Skeletal muscle cell (primary cell): ENCODE measurements at places on chromosomes 1 and 21.
A peak's percentile ranks its signal among the peaks of the same experiment; 100 is the strongest.

GRCh38 chr1:202134645-202135172 lies 9.8 kb downstream of the ARL8A start:
- DNase-seq: no peak

DNA sequence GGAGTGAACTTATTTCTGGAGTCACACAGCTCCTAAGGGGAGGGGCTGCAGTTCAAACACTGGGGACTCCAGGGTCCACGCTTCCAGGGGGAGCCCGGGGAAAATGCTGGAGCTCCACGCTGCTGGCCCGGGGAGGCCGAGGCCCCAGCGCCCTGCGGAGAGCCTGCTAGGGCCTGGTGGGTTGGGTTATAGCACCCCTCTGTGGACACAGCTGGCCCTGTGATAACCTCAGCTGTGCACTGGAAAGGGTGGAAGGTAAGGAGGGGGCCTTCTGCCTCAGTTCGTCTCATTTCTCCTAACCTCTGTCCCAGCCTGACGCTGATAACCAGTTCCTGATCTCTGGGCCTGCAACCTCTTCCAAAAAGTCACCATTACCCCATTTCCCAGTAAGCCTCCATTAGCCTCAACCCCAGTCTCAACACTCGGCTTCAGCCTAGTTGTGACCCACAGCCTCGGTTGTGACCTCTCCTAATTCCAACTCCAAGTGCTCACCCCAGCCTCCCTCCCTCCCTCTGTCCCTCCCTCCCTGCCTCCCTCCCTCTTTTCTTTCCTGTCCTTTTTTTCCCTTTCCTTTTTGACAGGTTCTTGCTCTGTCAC lies 7.1 kb downstream of the NBL1 start:
- DNase-seq: no peak

- no peak for DNase-seq
Observed at GRCh38 chr21:20946701-20947100, 51.5 kb upstream of the NCAM2 start.

GRCh38 chr1:166379447-166379846 lies 212.6 kb upstream of the FAM78B start:
- no peak for DNase-seq

- DNase-seq: no peak
Observed at GRCh38 chr1:170310014-170310405, 164.3 kb downstream of the NTMT2 start.

GRCh38 chr1:77143529-77144121 lies 75.6 kb downstream of the PIGK start:
- DNase-seq: no peak

GRCh38 chr1:76006234-76006633 lies 68.3 kb upstream of the ST6GALNAC3 start:
- peak; percentile 62 for DNase-seq

- DNase-seq: no peak
Observed at GRCh38 chr1:24928689-24929397, 1.2 kb downstream of the RUNX3 start.

DNA sequence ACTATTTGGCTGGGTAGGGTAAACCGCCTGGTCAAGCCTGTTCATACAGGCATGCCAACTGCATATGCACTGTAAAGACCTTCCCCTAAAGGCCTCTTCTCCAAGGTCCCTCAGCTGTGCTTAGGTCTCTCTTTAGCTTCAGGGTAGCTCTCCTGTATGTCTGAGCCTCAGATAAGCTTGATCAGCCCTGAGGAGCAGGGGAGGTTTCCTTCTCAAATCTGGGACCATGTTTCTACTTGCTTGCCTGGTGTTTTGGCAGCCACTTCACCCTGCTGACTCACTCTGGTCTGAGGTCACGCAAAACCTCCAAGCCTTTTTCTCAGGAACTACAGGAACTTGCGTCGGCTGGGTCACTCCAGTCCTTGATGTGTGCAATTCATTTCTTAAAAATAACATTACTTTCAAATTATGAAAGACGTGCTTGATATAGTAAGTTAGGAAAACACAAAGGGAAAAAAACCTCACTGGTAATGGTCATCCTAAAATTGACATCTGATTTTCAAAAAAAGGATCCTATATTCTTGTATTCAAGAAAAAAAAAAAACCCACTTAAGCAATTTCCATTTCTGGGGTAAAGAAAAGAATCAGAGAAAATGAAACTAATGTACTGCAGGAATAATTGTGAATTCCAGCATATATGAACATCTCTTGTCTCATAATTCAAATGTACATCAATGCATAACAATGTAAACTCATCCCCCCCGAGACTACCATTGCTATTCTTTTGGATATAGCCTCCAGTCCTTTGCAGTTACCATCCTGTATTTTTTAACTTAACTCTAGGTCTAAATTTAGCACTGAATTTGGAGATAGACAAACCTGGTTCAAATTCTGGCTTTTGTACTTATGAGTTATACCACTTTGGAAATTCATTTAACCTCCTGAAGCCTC lies 24.8 kb upstream of the RNF19B start:
- DNase-seq: peak; percentile 94

DNA sequence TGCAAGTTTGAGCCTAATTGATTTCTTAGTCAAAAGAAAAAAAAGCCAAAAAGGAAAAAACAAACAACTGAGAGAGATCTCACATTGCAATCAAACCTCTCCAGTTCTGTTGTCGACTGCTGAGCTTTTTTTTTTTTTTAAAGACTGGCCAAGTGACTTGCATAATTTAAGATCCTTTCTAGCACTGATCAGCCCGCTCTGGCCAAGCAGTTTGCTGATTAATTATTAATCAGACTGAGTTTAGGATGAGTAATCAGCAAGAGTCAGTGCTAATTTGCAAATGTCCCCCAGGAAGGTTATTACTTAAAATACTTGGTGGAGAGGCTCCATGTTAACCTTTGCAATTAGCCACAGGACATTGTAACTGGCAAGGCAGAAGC lies 39.3 kb downstream of the HMGB4 start:
- no peak for DNase-seq

DNA sequence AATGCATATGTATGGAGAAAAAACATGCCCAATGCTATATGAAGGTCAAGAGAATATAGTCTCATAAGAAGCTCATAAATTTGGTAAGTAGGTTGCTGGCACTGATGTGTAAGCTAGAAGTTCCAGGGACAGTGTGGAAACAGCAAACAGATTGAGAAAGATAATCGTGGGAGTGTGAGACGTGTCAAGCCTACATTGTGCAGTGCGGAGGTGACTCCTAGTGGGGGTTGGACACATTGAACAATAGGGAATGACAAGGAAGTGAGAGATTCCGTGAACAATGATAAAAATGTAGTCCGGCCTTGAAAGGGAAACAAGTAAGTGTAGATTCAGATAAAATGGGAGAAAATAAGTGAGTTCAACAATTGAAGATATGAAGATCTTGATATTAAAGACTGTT lies 788.4 kb upstream of the PRMT6 start:
- DNase-seq: no peak

GRCh38 chr1:228990906-228991569 lies 255.8 kb downstream of the RHOU start:
- DNase-seq: no peak

- DNase-seq: no peak
Observed at GRCh38 chr21:35212393-35213127, 163.5 kb upstream of the RUNX1 start.

- no peak for DNase-seq
Observed at GRCh38 chr1:11156963-11157362, 32.2 kb upstream of the ANGPTL7 start.

GRCh38 chr1:173580071-173580470 lies 22.8 kb downstream of the SLC9C2 start:
- DNase-seq: no peak

- no peak for DNase-seq
Observed at GRCh38 chr1:32771561-32772280, 45.4 kb downstream of the YARS1 start.

GRCh38 chr1:198491596-198491995 lies 48.9 kb downstream of the ATP6V1G3 start:
- no peak for DNase-seq

DNA sequence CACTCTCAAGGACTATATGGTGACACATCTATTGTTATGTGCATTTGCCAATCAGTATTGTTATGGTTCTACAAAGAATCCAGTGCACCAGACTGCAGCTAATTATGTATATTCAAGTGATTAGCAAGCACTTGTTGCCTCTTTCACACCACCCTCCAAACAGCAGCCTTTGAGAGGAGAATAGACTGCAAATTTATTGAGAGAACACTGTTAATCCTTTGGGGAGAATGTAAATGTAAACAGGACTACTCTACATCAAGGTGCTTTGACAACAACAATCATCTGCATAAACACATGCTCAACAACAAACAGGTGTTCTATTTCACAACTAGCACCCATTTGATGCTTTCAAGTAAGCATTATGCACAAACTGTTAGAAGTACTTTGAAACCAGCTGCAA lies 117.4 kb downstream of the AKT3 start:
- no peak for DNase-seq

DNA sequence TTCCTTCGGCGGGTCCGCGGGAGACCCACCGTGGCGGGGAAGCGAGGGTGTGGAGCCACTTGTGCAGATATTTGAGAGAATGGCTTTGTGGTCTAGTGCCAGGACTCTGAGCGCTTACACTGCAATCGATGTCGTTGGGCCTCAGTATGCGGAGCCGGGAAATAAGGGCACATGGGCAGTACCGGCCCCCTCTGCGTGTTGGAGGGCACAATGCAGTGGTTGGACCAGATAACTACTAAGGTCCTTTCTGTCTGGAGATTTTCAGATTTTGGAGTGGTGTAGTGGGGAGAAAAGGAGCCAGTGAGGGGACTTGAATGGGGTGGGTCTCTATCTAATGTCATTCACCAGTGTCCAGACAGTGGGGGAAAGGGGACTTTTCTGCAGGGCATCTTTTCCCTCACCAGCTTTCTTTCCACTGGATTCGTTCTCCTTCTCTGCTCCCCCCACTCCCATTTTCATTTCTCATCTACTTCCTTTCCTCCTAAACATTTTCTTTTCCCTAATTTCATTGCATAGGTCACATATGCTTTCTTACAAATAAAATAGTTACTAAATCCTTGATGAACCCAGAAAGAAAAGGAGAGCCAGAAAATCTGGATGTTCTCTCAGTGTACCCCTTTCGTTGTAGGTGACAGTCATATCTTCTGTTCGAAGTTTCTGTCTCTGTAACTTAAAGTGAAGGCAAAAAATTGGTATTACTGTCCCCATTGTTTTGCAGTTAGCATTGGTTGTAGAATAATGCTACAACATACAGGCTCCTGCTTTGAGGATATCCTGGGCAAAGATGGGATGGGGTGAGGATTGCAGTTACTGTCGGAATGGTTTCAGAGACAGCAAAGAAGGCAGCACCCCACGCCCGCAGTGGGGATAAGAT lies 1.4 kb downstream of the ATF3 start:
- no peak for DNase-seq

DNA sequence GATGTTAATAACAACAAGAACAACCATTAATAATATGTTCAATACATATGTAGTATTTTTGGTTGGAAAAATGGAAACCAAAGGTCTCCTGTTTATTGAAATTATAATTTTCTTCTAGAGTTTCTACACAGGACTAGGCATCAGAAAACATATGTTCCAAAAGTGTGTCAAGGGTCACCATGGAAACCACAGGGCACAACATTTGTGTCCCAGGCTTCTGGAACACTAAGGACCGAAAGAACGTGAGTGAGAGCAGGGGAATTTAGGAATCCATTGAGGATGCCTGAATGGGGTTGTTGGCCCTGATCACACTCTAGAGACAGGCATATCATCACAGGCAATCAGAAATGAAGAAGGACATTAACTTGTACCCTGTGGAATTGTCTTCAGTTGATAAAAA lies 7.5 kb upstream of the CDC14A start:
- no peak for DNase-seq

DNA sequence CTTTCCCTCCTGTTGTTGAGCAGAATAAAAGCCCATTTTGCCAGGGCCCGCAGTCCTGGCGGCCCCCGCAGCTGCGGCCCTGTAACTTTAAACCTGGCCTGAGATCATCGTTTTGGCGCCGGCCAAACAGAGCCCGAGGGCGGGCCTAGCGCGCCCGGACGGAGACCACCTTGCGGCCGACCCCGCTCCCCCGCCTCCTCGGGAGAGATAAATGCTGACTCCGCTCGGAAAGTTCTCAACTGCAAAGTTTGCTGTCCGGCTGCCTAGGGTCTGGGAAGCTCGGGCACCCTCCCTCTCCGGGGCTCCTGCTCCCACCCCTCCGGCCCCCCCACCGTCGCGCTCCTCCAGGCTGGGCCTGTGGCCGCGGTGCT lies at the start of gene PDPN:
Gene PDPN (plus strand): TSS at position 238 of the 371 bp plus-strand sequence. CDS start 202 bp downstream, outside the sequence.
- no peak for DNase-seq
